ENCODE measurements at places on chromosomes 7 and 10.
A peak's percentile ranks its signal among the peaks of the same experiment; 100 is the strongest.

GRCh38 chr7:92773808-92774207 lies 62.6 kb downstream of the CDK6 start:
- DNase-seq, result no peak

DNA sequence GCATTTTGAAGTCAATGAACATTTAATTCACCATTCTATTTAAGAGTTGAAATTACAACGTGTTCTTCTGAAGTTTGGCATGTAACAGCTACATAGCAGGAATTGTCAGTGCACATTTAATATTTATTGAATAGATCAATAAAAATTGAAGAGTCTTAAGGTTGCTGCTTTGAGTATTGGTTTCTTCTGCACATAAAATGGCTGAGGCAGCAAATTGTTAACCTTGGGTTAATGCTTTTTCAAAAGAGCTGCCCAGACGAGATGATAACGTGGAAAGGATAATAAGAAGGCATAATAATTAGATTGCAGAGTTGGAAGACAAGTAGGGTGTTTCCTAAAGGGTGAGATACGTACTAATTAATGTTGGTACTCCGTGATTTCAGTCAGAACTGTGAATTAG lies 203.7 kb downstream of the AGMO start:
- no peak for DNase-seq

DNA sequence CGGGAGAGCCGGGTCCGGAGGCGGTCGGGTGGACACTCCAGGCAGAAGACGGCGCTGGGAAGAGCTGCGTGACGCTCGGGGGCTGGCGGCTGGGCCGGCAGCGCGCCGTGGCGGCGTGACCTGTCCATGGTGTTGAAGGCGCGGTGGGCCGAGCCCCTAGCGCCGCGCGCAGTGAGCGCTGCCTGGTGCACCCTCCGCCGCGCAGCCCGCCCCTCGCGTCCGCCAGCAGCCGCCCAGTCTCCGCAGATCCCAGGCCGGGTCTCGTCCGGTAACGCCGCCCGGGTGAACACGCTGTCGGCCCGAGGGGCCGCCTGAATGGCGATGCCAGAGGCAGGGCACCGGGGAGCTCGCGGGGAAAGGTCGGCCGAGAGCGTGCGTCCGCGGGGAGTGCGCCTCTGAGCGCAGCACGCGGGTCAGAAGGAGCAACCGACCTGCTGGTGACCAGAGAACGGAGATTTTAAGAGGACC lies 657 bp upstream of the TMEM178B start:
- peak; percentile 62 for DNase-seq

- DNase-seq, result no peak
Measured at GRCh38 chr7:10355816-10356215, 617.9 kb upstream of the PHF14 start.

DNA sequence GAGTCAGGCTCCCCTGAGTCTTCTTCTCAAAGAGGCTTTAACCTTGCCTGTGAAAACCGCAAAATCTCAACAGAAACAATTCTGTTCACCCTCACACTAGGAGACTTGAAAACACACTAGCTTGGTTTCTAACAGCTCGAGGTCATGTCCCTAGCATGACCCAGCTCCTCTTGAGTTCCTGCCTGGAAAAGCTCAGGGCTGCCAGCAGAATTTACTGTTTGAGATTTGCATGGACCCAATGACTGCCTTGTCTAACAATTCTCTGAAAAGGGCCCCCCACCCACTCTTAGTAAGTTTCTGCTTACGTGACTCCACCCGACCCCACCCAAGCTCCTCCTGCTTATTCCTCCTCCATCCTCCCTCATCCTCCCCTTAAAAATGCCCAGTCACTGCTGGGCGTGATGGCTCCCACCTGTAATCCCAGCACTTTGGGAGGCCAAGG lies 85.1 kb upstream of the KMT2C start:
- DNase-seq, result no peak

- no peak for DNase-seq
Measured at GRCh38 chr7:55348502-55348901, 16.6 kb upstream of the LANCL2 start.

DNA sequence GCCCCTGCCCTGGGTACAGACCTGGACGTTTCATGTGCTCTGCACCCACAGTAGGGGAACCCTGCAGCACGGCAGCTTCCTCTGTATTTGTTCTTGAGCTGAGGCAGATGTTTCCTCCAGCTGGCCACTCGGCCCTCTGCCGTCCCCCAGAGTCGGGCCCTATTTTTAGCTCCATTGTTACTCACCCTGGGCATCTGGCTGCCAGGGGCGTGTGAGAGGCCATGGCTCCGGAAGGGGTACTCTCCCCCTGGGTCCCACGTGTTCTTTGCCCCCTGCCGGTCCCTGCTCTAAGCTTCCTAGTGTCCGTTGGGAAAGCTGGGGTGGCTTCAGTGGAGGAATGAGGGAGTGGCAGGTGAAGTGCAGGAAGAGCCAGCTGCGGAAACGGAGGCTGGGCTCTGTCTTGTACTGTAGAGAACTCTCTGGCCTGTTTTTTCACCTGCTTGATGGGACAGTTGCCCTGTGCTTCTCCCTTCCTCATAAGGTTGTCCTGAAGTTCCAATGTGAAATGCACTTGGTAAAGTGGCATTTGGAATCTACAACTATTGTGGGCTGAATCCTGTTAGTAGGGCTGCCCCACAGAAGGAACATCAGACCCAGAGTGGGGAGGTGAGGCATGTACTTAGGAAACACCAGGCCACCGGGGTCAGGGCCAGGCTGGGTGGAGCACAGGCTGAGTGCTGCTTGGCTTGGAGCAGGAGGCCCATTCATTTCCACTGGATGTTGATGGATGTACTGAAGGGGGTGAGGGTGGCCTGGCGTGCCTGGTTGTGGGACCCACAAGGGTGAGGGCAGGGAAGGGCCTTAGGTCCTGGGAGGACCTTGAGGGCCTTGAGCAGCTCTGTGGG lies 30.6 kb downstream of the PALD1 start:
- peak; percentile 78 for DNase-seq

DNA sequence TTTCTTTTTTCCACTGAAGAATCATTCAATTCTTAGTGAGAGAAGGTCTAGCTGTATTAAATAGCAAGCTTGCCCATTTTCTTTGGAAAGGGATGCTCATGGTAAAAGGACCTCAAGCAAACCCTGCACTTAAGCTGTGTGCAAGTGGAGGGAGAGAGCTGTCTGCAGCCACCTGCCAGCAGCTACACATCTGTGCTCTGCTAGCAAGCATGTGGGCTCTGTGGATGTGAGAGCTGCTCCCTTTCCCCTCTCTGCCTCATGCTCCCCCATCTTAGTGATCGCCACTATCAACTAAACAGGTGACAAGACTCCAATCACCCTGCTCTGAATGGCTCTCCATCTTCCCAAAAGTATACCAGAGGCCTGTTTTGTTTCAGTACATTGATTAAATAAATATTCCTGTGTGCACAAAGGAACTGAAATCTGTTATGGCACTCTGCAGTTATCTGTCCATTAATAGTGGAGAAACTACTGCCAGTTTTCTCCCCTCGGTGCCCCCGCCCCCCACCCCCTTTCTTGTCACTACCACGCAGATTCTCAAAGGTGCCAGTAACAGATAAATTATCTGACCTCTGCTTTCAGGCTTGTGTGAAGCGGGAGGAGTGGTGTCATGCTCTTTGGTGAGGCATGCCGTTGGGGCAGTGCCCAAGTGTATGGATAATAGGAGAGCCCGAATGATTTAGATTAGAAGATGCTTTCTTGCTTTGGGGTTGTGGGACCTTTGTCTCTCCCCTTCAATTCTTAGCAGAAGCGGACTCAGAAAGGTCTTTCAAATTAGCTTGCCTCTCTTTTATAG lies 26.4 kb downstream of the AUTS2 start:
- no peak for DNase-seq

DNA sequence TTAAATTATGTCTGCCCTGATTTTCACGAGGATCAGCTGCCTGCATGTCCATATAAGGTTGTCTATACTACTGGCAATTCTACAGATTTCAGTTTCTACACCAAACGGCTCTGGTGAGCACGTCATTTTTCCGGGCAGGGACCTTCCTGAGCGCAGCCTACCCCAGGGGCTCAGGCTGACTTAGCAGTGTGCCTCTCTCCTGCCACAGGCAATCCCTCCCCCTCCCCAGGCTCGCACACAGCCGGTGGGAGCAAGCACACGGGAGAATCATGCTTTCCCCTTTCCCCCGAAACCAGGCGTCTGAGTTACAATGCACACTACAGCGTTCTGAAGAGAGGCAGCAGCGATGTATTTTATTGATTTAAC lies 1.7 kb downstream of the KLF6 start:
- peak; percentile 89 for DNase-seq

DNA sequence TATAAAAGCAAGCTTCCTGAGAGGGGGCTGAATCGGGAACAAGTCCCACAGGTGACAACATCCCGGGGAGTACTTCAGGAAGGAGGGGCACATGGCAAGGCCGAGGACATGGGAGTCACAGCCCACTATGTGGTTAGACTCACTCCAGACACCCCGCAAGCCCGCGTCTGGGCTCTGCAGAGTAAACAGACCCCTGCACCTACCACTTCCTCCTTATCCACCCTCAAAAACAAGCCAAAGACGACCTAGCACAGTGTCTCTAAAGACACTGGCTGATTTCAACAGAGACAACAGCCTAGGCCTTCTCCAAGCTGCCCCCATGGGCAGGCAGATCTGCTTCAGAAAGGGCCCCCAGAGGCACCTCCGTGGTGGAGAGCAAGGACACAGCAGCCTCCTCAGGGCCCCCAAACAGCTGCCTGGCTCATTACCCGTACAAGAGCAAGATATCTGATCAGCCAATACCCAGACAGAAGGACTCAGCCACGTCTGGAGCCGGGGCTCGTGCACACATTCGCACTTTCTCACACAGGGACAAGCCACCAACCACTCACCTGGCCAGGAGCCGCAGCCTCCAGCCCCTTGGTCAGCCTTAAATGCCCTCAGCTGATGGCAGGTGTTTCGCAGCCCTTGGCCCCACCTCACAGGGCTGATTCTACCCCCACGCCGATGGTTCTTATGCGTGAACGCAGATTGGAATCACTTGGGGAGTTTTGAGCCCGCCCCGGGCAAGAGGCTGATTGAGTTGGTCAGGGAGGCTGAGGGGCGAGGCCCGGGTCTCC lies 10.7 kb upstream of the KPNA7 start:
- DNase-seq, result no peak

GRCh38 chr7:28203508-28204240 lies 23.1 kb upstream of the JAZF1 start:
- no peak for DNase-seq

DNA sequence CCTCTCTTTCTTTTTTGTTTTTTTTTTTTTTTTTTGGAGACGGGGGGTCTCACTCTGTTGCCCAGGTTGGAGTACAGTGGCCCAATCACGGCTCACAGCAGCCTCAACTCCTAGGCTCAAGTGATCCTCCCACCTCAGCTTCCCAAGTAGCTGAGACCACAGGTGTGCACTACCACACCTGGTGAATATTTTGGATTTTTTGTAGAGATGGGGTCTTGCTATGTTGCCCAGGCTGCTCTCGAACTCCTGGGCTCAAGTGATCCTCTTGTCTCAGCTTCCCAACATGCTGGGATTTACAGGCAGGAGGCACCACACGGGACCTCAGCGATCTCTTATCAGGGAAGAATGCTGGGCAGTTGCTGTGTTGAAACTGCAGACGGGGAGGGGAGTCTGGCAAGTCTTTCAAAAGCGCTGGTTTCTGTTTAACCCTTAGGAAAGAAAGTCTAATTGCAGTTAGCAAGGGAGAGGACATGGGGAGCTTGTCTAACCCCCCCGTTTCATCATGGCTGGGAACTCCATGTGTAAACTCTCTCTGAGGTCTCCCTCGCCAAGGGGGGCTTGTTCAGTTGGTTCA lies 39.6 kb upstream of the LMTK2 start:
- DNase-seq, result no peak

DNA sequence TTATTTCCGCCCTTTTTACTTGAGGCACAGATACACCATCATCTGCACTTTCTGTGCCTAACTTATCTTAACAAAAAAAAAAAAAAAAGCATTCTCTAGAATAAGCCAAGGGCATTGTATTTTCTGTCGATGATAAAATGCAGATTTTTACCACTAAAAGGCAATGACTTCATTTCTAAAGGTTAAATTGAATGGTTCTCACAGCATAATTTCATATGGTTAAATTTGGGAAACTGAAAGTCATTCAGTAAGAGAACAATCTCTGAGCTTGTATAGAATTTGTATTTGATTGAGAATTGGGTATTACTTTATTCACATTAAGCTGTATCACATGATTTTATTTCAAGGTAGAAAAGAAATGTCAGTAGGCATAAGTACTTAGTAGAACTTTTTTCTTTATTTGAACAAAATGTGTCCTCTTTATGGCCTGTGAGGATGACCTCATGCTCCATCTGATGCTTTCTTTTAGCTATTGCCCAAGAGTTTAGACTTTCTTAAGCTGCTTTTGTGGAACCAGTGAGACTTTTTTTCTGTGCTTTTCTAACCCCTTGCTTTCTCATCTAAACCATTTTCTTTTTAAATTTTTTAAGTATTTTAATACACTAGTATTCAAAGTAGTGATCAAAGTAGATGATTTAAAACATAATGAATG lies 110.3 kb downstream of the LRRC4 start:
- DNase-seq, result no peak

DNA sequence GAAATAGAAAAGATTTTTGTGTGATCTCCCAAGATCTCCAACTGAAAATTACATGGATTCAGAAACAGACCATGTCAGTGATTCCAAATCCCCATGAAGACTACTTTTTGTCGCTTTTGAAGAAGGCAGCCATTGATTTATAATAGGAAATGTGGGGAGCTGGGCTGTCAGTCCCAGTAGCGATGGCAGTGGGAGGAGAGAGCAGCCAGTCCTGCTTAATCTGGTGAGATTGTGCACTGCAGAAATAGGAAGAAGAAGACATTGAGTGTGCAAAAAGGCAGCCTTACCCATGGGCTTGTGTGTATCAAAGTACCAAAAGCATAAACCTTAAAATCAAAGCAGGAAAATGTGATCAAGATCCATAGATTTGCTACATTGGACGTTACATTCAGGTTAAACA lies 4.8 kb downstream of the ADRB1 start:
- no peak for DNase-seq

- DNase-seq, result no peak
Measured at GRCh38 chr7:3187444-3188040, 113.5 kb upstream of the SDK1 start.

- no peak for DNase-seq
Measured at GRCh38 chr7:73307436-73307835, 1.2 kb downstream of the NSUN5 start.

- no peak for DNase-seq
Measured at GRCh38 chr10:85666102-85666501, 700.5 kb downstream of the GRID1 start.

All from right hindlimb (tissue), 1 donor.